ENCODE measurements at places on chromosomes 2 and 18.

DNA sequence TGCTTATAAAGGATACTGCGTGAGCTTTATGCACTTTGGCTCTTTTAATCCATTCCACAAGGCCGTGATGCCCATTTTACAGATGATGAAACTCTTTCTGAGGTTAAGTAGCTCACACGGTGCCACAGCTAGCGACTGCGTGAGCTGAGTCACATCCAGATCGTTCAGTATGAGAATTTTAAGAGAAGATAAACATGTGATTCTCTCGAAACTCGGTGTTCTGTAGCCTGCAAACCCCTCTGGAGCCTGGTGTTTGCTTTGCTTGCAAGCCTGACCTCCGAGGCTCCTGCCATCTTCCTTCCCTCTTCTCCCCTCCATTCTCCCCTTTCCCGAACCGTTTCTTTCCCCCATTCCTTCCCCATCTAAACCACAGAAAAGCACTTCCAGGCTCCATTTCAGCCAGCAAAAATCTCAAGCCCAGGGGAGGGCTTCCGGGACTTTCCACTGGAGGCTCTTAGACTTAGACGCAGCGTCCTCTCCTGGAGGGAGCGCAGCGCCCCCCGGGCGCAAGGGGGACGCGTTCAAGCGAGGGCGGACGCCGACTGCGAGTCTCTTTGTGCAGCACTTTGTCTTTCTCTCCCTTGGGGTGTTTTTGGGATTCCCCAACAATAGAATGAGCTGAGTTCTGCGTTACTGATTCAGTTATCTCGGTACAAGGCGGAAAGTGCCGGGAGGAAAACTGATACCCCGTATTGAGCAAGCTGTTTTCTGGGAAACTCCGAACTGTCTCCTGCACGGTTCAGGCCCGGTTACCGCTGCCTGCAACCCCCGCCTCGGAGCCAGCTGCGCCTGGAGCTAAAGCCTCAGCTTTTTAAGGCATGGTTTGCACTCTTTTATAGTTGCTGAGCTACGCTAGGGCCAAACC, 38.0 kb downstream of the CYP1B1 start:
- peak; percentile 59 for DNase-seq

GRCh38 chr18:61901323-61901986, 8.6 kb upstream of the RNF152 start:
- DNase-seq = peak; percentile 77

DNA sequence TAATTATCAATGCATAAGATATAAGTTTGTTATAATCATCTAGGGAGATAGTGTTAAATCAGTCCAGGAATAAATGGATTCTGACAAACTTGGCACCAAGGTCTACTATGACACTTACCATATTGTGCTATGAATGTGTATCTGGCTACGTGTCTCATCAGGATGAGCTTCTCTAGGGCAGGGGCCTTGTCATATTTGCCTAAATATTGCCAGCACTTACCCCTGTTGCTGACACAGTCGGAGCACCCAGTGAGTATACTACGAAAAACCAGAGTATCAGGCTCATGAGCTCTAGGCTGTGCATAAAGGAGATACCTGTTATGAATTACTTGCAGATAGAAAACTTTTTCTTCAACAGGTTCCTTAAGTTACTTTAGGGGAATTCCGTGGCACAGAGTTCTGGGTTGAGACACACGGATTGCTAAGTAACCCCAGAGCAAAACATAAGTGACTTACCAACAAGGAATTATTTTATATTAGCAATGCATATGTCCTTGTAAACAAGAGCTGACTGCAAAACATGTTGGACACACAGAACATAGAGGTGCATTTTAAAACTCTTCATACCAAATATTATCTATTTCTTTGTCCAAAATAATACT, 7.7 kb upstream of the TTC39C start:
- DNase-seq = no peak

DNA sequence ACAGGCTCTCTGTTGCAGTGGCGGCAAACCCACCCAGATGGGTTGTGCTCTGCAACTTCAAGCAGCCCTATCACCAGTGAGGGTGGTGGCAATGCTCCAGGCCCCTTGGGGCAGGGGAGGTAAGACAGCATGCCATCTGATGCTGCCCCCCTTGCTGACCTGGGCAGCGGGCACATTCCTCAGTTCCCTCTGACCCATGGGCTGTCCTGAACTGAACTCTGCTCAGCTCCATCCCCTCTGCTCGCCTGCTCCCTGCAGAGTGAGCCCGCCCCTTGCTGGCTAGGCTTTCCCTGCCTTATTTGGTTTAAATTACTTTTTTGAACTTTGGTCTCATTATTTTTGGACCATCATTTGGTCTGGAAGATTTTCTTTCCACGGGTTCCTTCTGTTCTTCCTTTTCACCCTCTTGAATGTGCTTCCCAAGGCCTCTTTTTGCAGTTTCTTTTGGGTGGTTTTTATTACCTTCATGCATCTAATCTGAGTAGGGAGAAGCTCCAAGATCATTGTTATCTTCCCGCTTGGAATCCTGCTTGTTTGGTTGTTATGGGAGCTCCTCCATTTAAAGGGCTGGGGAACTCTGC, 565.4 kb downstream of the TNS1 start:
- no peak for DNase-seq

- DNase-seq = no peak
Observed at GRCh38 chr2:185436787-185437372, 301.7 kb upstream of the FSIP2 start.

- DNase-seq = no peak
Observed at GRCh38 chr2:218149848-218150440, 16.8 kb downstream of the CXCR1 start.

GRCh38 chr2:158031371-158031770, 70.3 kb upstream of the UPP2 start:
- no peak for DNase-seq

GRCh38 chr2:31223026-31223425, 5.7 kb upstream of the CAPN14 start:
- no peak for DNase-seq

GRCh38 chr2:101362316-101362715, 25.0 kb downstream of the CREG2 start:
- no peak for DNase-seq

DNA sequence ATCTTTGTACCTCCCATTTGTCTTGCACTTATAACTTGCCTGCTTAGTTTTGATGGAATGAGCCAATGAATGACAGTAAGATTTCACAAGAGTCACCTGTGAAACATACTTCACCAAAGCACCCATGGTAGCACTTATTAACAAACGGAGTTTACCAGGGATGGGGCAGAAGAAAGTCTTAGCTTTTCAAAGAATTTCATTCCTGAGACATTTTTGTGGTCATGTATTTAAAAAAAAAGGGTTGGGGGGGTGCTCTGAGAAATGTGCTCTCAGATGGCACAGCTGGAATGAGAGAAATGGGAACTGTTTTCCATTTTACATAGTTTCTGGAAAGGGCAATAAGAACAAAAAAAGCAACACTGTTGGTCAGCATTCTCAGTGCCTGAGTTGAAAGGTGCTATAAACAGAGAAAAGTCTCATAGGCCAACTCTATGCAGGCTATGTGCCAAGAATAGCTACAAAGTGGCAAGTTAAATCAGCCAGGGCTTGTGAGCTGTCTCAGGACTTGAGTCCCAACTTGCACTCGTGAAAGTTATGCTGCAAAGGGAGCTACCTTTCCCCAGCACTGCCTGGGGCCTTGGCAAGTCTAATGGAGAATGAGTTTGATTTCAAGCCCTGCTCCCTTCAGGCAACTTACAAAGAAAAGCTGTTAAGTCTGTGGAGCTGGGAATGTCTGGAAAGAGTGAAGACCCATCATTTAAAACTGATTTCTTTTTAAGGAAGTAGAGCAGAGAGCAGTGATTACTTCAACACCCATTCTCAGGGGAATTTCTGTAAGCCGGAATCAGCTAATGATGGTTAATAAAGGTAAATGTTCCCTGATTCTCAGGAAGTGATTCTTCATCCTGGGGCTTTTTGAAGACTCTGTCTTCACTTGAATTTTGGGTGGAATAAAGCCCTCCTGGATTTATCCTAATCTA, 170.6 kb downstream of the SLC8A1 start:
- no peak for DNase-seq

DNA sequence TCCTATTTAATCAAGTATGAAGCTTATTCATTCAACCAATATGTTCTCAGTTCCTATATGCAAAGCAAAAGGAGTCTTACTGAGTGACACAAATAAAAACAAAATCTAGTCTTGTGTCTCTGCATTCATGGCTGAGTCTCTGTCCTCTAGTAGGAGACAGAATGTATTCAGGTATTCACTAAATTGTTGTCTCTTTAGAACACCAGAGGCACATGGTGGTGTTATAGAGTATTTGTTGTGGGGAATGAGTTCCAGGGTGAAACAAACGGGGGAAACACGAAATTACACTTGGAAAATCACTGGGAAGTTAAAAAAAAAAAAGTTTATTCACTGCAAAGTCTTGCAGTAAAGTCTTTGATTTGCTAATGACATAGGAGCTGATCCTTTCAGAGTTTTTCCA, 131.7 kb upstream of the FSHR start:
- no peak for DNase-seq

- peak; percentile 34 for DNase-seq
Observed at GRCh38 chr2:124804014-124804940, 779.2 kb downstream of the CNTNAP5 start.

- DNase-seq = no peak
Observed at GRCh38 chr2:237291138-237291792, 122.7 kb downstream of the COL6A3 start.

DNA sequence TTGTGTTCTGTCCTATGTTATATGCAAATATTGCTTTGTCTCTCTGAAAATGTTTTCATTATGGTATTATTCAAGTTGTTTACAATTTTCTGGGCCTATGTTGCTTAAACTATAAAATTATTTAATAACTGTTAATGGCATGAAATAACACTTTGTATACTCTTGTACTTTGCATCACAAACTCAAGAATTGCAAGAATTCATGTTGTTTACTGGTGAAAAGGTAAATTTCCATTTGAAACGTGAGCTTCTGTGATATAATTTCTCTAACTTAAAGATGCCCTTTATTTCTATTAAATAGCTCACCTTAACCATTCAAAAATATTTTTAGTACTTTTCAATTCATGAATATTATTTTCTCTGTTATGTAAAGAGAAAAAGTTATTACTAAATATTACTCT, 1504.2 kb downstream of the SUCLG1 start:
- no peak for DNase-seq

- DNase-seq = peak; percentile 84
Observed at GRCh38 chr2:46983065-46983801, 67.6 kb upstream of the MCFD2 start.

- no peak for DNase-seq
Observed at GRCh38 chr2:10034333-10035052, 8.9 kb upstream of the KLF11 start.

DNA sequence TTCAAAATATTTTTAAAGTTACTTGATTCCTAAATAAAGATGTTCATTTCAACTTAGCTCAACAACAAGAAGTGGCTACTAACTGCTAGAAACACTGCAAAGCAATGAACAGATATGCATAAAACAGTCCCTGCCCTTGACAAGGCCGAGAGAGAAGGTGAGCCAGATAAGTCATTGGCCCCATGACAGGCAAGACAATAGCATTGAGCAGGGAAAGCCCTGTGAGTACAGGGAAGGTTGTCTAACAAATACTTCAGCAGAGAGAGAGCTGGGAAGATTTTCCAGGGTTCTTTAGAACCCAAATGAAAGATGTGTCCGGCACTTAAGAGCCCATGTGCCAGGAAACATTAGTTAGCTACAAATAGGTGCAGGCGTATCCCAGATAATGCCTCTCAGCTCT, 4.7 kb downstream of the LAMA1 start:
- DNase-seq = no peak

- DNase-seq = no peak
Observed at GRCh38 chr2:112869258-112869842, 32.8 kb upstream of the IL1B start.

DNA sequence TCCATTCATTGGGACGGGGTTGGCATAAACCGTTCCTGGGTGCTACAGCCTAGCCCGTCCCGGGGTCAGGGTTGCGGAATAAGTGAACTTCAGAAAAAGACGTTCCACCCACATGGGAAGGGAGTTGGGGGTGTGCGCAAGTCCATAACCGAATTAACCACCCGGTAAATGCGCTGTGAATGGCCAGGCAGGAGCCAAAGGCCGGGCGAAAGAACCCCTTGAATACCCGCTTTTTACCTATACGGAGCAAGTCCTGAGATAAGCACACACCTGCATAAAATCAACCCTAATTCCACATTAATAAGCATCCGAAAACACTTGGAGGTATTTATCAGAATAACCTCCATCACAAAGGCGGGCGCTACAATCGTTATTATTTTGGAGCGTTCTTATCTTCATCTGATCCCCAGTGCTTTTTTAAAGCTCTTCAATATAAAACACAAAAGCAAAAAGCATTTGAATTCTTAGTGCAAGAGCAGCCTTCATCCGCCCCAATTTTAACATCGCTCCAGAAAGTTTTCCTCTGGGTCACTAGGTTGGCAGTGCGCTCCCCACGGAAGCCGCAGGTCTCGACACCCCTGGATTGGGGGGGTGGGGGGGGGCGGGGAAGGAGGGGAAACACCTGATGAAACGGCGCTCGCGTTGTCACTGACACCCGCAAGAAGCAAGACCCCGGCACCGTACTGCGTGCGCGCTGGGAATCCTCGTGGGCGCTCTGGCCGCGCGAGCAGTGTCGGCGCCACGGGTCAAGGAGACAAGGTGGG, 1.2 kb downstream of the SATB2 start:
- DNase-seq = peak; percentile 24

- no peak for DNase-seq
Observed at GRCh38 chr2:151357359-151357758, at the start of gene TNFAIP6. TNFAIP6 (plus strand) TSS chr2:151357592; CDS start chr2:151357667, 75 bp downstream.

DNA sequence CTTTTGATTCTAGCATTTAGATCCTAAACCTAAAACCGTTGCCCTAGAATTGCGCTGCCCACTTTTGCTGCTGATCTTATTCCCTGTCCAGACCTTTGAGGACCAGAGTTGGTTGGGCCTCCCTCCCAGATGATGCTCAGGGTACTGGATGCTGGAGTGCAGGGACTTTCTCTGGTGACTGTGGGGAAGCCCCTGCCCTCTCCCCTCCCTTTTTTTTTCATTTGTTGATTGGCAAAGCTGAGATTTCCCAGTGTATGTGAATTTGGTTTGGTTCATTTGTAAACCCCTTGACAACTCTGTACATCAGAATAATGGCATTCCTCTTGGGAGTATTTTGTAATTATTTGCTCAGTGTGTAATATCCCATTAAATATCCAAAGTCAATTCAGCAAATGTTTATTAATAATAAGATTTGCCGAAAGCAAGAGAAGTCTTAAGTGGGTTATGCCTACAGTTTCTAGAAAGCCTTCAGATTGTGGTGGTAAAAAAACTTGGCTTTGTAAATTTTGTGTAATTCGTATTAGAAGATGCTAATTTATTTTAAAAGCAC, 28.3 kb downstream of the RAB31 start:
- no peak for DNase-seq

DNA sequence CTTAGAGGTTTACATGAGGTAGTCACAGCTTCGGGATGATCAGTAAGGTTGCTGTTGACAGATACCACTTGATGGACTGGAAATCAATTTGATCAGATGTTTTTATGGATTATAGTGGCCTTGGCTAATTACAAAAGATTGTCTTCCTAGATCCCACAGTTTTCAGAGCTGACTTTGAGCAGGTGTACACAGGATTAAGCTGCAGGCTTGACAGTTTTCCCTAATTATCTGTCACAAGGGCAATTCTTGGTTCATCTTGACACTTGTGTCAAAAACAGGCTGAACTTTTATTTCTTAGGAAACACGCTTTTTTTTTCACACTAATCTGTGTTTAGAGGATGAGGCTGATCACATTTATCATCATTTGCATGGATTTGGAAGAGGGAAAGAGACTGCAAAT, 824.0 kb upstream of the PIK3C3 start:
- no peak for DNase-seq

- DNase-seq = no peak
Observed at GRCh38 chr2:19536136-19536535, 177.7 kb upstream of the OSR1 start.

- DNase-seq = no peak
Observed at GRCh38 chr2:98959810-98960507, 23.9 kb upstream of the CRACDL start.

Measured in GM13977 (cell line).